Sciatic nerve (tissue), 2 donors: ENCODE measurements at places on chromosomes 6 and 20. TPM values are rescaled to one million over a fixed set of nuclear protein-coding genes. Genes with fewer than 3 reads are reported as not detected.

DNA sequence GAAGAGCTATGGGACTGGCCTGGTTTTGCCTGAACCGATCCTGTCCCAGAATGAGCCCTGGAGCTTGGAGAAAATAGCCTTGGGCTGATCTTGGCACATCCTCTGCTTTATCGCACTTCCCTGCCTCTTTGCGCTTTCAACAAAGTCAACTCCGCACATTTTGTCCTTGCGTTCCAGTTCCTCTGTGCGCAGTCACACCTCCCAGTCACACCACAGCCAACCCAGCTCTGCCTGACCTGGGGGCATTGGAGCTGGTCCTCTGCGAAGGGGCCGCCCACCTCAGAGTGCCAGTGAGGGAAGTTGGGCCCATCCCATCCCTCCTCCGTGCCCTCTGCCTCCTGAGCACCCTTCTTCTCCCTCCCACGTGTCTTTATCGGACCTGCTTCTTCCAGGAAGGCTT is 16.9 kb upstream of the UQCC2 start:
- no peak for DNase-seq

DNA sequence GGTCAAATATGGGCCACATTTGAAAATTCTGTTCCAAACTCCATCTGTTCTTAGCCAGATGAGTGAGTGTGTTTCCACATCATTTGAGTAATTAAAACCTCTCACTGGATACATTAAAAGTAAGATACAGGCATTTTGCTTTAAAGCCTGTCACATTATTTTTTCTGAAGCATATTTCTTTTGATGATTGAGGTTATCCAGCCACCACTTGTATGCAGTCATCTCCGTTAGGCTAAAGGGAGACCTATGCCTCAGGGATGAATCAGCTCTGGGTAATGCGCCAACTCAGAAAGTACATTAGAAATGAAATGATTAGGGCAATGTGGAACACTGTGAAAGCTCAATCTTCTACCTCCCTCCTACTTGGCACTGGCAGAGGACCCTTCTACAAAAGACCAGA is 90.7 kb downstream of the SNAP25 start:
- no peak for DNase-seq

The ZNF341 gene
- 4.7 TPM for total RNA-seq

DNA sequence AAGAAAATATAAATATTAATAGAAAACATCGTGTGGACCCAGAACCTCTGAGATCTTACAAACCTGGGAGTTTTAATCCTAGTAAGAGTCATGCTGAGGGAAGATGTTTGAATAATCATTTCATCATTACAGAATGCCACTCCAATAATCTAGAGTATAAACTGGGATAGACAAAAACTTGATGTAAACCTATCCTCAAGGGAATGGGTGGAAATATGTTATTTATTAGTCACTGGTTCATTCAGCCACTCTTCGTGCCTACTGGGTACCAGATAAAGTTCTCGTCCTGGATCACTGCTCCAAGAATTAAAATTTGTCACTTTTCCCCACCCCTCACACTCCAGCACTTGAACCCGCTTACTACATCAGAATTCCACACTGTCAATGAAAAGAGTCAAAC is 7.7 kb downstream of the HLA-B start:
- DNase-seq = no peak

DNA sequence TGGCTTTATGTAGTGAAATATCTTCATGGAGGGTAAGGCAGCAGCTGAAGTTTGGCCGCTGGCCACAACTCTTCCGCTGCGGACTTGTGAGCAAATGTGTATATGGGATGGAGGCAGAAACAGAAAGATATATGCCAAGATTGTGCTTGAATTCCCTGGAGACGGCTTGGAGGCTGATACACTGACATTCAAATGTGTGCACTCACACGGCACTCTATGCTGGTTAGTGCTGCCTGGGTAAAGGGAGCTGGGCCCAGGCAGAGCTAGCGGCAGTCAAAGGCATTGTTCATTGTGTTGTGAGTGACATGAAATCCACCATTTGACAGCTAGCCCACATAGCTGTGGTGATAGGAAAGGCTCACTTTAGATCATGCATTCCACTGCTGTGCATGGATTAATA is 202.7 kb downstream of the CLIC5 start:
- no peak for DNase-seq

DNA sequence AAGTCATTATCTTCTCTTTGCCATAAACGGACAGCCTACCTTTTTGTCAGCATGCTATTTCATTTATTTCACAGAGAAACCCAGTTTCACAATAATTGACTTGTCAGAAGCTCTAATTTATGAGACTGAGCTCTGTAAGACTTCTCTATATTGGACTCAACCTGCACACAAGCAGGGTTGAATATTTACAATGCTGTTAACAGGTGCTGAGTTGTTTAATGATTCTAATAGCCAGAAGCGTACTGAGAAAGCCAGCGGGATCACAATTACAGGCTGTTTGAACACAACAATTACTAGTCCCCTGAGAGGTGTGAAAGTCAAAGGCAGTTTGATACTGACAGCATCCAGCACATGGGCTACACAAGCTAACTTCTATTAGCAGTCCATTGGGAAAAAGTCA is 128.2 kb upstream of the SIM1 start:
- DNase-seq = no peak

DNA sequence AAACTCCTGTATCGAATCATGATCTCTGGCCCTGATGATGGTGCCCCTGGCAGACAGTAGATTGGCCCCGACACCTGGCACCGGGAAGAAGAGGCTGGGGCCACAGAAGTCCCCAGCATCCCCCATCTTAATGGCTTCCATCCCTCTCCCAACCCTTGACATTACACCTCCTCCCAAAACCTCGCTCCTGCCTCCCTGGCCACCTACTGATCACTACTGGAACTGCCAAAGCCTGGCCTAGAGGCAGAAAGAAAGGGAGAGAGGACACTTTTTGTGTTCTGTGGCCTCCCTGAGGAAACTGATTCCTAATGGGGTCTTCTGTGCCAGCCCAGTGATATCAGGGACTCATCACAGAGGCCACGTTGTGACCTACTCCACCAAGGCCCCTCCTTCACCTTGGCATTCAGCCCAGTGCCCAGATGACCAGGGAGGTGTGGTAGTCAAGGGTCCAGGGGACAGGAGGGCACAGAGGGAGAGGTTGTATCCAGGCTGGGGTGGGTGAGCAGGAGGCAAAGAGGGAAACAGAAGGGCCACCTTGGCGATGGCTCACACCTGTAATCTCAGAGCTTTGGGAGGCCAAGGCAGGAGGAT is 6.1 kb downstream of the C20orf173 start:
- no peak for DNase-seq

The LY6G6F gene
- total RNA-seq = not detected

- no peak for DNase-seq
These were observed 407.6 kb upstream of the MANEA start for GRCh38 chr6:95169775-95170174.

The DDRGK1 gene
- total RNA-seq = 68.2 TPM

The SASH1 gene
- 118 TPM for total RNA-seq

DNA sequence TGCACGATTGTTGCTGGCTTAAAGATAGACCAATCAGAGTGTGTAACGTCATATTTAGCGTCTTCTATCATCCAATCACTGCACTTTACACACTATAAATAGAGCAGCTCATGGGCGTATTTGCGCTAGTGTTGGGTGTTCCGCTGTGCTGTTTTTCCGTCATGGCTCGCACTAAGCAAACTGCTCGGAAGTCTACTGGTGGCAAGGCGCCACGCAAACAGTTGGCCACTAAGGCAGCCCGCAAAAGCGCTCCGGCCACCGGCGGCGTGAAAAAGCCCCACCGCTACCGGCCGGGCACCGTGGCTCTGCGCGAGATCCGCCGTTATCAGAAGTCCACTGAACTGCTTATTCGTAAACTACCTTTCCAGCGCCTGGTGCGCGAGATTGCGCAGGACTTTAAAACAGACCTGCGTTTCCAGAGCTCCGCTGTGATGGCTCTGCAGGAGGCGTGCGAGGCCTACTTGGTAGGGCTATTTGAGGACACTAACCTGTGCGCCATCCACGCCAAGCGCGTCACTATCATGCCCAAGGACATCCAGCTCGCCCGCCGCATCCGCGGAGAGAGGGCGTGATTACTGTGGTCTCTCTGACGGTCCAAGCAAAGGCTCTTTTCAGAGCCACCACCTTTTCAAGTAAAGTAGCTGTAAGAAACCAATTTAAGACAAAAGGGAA is 57.9 kb downstream of the TRIM38 start:
- DNase-seq = peak; percentile 91

- DNase-seq = peak; percentile 90
These were observed 59.7 kb upstream of the EEF1A1 start for GRCh38 chr6:73580247-73581149.

GRCh38 chr20:61380545-61380915 is 128.5 kb downstream of the CDH4 start:
- DNase-seq = no peak

GRCh38 chr6:139539852-139540251 is 165.4 kb upstream of the CITED2 start:
- no peak for DNase-seq

The ENPP5 gene
- total RNA-seq = 1.9 TPM

The CASS4 gene
- total RNA-seq = 2.4 TPM

DNA sequence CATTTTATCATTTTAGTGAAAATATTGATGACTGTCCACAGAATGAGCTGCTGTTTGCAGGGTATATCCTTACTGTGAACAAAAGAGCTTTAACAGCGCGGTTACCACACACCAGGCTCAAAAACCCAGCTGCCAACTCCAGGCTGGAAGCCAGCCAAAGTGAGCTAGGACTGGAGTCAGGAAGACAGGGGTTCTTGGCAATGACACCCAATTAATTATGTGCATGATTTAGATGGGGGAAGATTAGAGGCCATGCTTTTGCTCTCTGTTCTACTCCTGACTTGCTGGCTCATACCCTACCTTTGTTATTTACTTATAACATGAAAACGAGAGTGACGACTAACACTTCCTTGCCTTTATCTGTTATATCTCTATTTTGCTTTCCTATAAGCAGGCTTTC is 128.9 kb upstream of the SHLD1 start:
- DNase-seq = no peak

- no peak for DNase-seq
These were observed 193.0 kb downstream of the GJA10 start for GRCh38 chr6:90087106-90087833.

GRCh38 chr6:50824552-50824951 is 5.9 kb downstream of the TFAP2B start:
- no peak for DNase-seq

DNA sequence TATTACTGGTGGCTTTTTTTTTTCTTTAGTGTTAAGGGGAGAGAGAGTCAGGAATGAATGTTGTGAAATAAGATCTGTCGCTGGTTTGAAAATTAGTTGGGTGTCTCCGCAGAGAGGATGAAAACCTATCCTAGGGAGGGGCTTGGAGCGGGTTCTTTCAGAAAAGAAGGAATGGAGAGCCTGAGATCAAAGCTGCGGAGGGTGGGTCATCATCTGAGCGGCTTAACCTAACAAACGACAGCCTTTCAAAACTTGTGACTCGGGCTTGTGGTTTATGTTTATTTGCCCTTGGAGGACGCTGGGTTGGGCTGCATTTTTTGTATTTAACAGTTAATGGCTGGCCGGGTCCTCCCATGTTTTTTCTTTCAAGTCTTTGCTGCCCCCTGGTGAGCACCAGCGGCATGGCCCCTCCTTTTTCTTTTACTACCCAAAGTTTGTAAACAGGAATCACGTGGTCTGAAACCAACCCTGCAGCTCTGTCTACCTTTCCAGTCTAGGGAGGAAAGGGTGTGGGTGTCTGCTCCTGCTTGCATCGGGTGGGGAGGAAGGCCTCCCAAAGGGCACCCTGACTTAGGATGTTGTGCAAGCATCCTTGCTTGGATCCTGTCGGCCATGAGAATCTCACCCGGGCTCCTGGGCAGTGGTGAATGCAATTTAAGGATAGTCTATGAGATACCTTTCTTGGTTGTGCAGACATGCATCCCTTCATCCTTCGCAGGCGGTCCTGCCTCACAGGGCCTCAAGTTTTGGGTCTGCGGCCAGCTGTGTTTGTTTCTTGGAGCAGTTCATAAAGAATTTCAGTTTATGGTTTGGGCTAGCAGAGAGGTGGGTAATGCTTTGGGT is 2.2 kb downstream of the PIM1 start:
- peak; percentile 91 for DNase-seq

- DNase-seq = peak; percentile 46
These were observed 8.5 kb downstream of the ACSS1 start for GRCh38 chr20:25049261-25050060.

DNA sequence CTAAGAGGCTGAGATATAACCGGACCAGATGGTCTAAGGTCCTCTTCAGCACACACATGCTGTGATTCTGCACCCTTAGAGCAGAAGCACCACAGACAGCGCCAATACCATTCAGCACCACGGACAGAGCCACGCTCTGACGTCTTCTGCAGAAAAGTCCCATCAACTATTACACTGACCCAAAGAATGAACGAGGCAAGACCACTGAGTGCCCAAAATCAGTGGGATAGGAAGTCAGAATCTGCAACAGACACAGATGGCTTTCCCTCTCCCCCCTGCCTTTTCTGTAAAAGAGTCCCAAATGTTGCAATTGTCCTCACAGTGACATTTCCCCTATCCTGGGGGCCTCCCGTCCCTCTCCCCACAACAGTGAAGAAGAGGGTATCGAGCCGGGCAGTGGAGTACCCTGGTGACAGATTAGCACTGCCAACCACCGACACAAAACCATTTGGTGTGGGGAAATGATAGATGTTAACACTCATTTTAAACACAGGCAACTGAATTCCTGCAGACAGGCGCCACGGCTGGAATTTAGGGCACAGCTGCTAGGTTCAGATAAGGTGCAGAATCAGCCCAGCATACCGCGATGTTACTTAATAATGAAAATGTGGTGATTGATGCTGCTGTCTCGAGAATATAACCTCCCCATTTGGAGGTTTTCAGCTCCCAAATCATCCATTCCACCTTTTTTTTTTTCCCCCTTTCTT is 66.6 kb upstream of the CTNNBL1 start:
- no peak for DNase-seq

DNA sequence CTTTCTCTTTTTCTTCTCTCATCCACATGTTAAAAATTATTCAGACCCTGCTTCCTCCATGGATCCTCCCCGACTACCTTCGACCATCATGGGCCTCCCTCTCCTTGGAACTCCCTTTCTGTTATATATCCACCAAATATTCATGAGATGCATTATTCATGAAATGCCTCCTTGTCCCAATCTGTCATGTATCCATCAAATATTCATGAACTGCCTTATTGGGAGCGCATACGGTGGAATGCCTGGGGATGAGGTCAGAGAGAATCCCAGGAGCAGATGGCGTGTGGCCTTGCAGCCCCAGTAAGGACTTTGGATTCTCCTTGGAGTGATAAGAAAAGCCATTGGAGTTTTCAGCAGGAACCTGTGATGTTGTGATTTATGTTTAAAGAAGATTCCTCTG is 97.0 kb downstream of the NRN1 start:
- no peak for DNase-seq

The SOX18 gene
- total RNA-seq = 134 TPM

The GPR6 gene
- total RNA-seq = not detected

GRCh38 chr6:169162249-169162648 is 91.4 kb downstream of the THBS2 start:
- DNase-seq = no peak

GRCh38 chr6:134103006-134103405 is 50.6 kb upstream of the SLC2A12 start:
- no peak for DNase-seq

The IL17A gene
- not detected for total RNA-seq

The CD93 gene
- 81.0 TPM for total RNA-seq

The KIF13A gene
- total RNA-seq = 72.8 TPM

The DYNLT1 gene
- total RNA-seq = 58.6 TPM
